ENCODE measurements at places on chromosomes 12 and 14.

DNA sequence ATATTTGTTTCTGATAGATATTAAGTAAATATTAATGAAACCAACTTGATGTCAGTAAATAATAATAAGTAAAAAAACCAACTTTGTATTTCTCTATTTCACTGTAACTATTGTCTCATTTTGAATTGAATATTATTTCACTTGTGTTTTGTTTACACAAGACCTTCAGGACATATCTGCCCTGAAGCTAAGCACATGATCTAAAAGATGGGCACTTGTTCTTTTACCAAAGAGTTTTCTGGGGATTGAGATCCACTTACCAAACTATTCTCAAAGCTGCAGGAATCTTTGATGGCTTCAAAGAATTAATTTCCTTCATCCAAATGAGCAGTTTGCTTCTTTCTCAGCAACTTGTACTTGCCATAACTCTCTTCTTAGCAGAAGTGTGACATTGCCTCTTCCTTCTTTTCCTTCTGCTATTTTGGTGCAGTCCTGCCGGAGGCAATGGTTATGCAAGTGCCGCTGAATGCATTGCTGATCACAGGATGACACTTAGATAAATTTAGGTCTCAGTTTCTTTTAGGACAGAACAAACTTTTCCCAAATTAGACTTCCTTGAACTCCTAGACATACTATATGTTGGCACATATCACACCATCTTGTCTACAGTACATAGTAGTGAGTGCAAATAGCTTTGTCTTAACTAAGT, 9.2 kb downstream of the FAR2 start:
- DNase-seq = no peak

DNA sequence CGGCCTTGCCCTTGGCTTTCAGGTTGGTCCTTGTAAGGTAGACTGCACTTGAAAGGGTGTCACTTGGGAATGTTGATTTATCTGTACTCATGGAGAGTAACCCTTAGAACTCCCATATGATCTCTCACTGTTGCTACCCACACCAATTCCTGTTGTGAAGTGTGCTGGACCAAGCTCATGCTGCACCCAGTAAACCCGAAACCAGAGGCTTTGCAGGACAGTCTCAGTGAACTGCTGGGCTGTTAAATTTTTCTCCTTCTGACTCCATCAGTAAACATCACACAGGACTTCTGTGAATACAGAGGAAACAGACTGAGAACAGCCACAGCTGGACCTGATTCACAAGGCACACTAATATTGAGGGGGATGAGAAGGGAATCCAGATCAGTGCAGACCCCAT, 783.0 kb downstream of the TMEM121 start:
- DNase-seq = no peak

DNA sequence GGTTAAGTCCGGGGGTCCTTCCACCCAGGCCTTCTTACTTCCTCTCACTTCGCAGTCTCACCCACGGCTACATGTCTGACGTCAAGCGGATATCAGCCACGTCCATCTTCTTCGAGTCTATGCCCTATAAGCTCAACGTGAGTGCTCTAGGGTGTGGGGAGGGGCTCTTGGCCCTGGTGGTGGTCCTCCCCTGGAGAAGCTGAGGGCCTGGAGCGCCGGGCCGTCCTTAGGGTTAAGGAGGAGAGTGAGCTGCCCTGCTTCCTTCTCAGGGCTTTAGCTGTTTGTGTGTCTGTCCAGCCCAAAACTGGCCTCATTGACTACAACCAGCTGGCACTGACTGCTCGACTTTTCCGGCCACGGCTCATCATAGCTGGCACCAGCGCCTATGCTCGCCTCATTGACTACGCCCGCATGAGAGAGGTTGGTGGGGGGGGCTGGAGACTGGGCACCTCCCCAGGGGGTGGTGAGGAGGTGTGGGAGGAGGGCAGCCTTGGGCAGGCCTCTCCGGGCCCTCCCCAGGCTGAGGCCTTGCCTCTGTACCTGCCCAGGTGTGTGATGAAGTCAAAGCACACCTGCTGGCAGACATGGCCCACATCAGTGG, 2.7 kb downstream of the SHMT2 start:
- no peak for DNase-seq

- no peak for DNase-seq
Observed at GRCh38 chr14:28012629-28013415, 753.8 kb upstream of the FOXG1 start.

DNA sequence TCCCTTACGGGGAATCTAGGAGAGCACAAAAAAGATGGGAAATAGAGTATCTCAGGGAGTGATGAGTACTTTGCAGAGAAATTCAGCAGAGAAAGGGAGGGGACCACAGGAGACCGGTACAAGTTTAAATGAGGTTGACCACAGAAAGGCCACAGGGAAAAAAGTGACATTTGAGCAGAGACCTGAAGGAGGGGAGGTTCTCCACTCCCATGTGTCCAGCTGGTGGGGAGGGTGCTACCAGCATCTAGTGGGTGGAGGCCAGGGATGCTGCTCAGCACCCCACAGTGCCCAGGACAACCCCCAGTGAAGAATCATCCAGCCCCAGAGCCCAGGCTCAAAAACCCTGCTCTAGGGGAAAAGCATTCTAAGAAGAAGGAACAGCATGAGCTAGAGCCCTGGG, 34.6 kb downstream of the TESC start:
- DNase-seq = no peak

DNA sequence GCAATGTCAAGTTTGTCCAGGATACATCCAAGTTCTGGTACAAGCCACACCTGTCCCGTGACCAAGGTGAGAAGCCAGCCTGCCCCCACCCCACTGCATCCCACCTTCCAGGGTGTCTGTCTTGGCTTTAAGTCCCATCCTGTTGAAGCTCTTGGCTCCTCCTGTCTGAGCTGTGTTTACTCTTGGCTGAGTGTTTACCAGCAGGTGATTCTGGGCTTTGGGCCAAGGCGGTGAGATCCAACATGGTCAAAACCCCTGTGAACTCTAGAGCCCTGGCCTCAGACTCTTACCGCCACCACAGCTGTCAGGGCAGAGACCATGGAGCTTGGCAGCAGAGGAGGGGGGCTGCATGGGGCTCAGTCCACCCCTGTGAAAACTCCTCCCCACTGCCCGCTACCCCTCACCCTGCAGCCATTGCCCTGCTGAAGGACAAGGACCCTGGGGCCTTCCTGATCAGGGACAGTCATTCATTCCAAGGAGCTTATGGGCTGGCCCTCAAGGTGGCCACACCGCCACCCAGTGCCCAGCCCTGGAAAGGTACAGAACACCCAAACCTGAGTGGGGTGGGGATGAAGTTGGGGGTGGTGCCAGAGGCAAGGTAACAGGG, 11.6 kb downstream of the TNS2 start:
- no peak for DNase-seq

DNA sequence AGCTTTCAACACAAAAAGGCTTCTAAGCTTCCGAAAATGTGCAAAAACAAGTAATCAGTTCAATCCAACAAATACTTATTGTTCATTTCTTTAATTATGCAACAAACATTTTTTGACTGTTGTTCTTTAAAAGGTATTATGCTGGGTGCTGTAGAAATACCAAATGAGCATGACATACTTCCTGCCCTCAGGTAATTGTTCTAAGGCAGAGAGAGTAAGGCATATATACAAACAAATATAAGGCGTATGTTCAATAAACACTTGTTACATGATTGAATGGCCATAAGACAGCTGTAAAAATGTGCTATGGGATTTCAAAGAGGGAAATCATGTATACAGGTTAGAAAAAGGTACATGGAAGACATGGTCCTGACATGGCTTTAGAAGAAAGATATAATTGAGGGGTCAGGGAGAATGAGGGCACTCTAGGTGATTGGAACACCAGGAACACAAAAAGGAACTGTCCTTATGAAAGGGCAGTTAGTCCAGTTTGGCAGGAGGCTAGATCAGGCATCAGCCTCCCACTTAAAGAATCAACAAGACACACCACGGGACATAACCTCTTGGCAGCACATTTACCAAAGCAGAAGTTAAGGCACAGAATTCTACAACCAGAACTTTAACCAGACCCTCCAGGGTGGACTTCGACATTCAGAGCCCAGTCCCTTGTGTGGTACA, 135.8 kb upstream of the SCAF11 start:
- no peak for DNase-seq

- no peak for DNase-seq
Observed at GRCh38 chr12:126171937-126172559, 1106.8 kb downstream of the AACS start.

- DNase-seq = no peak
Observed at GRCh38 chr14:65096323-65097089, 5.8 kb downstream of the MAX start.

GRCh38 chr14:36069535-36069900, 107.0 kb downstream of the PTCSC3 start:
- no peak for DNase-seq

DNA sequence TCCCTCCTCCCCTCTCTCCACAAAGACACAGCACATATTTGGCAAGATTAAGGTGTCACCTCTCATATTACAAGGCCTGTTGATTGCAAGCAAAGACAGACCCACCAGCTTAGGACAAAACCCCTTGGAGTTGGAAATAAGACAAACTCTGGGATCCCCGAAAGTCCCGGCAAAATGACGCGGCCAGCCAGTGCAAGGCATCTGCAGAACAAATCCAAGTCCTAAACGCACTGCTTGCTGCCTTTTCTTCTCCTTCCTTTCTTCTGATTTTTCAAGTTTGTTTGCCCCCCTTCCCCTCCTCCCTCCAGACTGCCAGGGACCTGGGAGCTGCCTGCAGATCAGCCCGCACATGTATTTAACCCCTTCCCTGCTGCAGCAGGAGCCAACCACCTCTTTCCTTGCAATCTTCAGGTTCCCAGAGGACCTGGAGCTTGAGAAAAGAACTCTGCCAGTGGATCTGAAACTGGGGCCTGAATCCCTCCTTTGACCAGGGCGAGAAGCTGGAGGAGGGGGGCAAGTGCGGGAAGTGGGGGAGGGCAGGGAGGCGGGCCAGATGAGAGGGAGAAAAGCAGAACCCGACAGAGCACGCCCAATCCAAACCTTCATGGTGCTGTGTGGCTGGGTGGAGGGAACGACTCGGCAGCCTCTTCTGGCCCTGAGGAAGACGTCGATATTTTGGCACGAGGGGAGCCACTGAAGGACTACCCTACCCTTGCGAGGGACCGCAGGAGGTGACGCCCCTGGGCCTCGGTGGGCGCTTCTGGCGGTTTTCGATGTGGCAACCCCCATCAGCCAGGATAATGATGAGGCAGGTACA, 2.0 kb upstream of the NTF3 start:
- DNase-seq = no peak

GRCh38 chr12:31951008-31951407, 8.2 kb upstream of the RESF1 start:
- no peak for DNase-seq

DNA sequence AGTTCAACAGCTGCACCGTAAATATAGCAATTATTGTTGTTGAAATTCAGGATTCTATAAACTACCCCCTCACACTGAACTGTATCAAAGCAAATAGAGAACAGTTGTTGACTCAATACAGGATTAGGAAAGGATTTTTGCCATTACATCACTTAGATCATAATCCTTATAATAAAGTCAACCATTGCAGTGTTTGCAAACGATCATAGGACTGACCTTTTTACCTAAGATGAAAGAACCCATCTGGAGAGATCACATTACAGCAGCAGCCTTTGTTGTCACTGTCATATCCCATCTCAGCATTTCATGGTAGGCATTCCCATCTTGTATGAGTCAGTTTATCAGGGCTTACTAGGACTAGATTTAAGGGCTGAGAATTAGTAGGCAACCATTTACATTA, 96.1 kb downstream of the IPO8 start:
- no peak for DNase-seq

DNA sequence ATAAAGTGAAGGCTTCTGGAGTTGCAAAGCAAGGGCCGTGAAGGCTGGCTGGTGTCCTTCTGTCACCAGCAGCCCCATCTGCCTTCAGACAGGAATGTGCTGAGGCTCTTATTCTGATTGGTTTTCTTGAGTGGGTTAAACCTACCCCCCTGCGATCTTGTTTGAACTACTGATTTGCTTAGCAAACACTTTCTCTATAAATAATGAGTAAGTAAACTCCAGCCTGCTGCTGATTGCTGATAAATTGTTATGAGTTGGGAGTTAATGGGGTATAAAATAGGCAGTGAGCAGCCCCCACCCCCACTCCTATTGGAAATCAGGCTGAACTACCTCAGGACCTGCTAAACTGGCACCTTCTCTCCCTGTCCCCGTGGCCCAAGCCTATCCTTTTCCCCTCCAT, 146.1 kb upstream of the NOS1 start:
- DNase-seq = no peak
